COLO829 (cell line): ENCODE measurements at places on chromosomes 3 and 15.

DNA sequence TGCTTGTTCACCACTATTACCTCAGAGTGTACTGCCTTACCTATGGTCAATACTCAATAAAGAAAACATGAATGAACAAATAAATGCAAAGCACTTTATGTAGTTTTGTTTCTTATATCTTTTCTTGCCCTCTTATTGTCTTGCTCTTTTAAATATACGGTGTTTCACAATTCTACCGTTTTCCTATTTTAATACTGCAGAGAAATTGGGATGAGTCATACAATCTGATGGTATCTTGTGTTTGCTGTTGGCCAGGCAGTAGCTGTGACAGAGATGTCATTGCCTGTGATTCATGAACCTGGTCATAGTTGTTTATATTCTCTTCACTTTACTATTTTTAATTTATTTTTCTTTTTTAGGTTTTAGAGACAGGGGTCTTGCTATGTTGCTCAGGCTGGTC is 48.3 kb downstream of the SERP1 start:
- no peak for DNase-seq

DNA sequence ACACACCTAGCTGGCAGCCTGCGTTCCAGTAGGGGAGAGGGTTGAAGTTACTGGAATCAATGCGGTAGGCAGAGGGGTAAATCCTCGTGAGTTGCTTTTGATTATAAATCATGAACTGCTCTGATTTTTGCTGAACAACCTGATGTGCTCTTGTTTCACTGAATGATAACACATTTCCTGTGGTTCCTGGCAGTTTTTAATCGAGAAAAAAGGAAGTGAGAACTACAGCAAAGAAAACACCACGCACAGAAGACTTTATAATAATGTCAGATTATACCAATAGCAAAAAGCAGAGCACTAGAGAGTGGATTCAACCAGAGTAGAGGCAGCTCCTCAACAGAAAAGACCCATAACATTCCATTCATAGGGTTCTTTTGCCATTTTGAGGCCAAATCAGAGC is 200.8 kb upstream of the STRIT1 start:
- DNase-seq = no peak

GRCh38 chr3:95462161-95462560 is 1352.2 kb upstream of the EPHA6 start:
- no peak for DNase-seq

- no peak for DNase-seq
Observed at GRCh38 chr3:184333700-184334099, 3.7 kb upstream of the FAM131A start.

- no peak for DNase-seq
Observed at GRCh38 chr3:53836084-53836872, 9.9 kb downstream of the CHDH start.

DNA sequence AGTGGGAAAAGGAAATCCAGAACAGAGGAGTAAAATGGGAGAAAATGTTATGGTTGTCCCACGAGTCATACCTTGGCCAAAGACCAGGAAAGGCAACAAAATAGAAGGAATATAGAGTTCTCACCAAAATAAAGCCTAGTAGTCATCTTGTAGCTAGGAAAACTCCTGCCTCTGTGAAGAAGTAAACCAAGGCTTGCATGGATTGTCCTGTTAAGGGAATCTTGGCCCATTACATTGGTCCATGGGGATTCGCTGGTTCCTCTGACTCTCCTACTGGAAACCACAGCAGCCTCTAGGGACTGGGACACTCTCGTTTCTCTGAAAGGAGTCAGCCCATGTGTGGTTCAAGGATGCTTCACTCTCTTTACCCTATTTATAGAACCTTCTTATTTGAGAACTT is 62.9 kb upstream of the FNDC3B start:
- DNase-seq = no peak

DNA sequence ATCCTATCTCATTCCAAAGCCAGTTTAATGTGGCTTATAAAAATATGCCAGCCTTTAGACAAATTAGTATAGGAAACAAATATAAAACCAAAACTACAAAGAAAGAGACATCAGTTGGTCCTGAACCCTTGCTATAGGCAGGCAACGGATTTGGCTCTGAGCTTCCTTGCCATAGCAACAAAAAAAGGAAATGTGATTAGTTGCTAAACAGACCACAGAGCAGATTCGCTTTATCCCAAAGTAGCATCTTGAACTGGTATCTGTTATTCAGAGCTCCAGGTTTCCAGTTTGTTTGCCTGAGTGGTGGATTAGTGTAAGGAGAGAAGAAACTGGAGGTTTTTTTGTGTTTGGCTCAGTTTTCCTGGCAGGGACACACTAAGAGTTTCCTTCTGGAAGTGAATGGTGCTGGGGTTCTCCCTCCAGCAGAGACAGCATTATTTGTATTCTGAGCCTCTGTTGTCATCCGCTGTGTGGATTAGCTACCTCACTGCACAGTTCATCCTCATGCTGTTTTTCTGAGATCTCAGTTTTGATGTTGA is 44.1 kb downstream of the CHST2 start:
- no peak for DNase-seq

DNA sequence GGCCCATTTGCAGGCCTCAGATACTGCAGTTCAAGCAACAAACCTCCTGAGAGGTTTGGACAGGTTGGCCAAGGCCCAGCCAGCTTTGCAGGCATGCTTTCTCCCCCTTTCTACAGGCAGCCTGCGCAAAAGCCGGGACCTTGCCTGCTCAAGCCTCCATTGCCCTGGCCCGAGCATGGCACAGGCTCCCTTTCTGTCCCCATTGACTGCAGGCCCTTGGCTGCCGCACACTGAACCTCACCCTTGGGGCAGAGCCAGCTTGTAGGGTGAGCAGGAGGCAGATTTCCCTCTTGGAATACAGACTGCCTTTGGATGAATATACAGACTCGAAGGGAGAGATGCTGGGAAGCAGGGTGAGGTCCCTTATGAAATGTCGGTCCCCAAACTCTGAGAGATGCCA is 461.7 kb upstream of the PROK2 start:
- DNase-seq = no peak

- no peak for DNase-seq
Observed at GRCh38 chr15:69090197-69090948, 70.1 kb upstream of the GLCE start.

GRCh38 chr3:127139601-127140500 is 53.1 kb upstream of the PRR23E start:
- DNase-seq = no peak

DNA sequence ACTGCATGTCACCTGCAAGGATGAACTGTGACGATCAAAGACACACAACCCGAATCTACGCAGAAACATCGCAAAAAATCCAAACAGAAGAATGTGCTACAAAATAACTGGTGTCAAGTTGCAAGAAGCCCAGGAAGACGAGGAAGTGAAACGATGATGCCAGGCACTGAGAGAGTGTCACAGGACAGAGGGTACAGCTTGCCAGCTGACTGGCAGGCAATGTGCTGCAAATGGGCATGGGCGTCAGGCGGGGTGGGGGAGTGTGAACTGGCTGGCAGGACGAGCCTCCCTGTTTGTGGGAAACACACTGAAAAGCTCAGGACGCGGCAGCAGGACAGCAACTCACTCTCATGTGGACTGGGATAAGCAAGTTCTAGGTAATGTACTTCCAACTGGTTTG is 28.9 kb upstream of the OCA2 start:
- DNase-seq = no peak

DNA sequence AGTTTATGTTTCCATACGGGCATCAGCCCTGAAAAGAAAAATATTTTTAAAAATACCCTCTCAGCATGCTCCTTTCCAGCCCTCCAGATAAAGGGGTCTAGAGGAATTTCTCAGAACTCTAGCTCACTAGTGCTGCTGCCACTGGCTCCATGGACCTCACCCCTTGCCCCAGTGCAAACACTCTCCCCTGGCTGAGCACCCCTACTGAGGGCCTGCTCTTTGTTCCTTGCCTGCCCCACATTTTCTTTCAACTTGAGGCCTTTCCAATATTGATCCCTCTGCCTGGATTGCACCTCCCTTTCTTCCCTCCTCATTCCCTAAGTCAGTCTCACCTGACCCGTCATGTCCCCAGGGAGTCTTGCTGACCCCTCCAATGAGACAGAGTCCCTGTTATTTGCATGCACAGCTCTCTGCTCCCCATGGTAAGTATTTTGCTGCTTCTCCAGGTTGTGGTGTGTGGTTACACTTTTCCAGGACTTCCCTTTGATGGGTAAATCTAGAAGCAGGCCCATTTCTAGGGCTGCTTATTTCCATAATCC is 196.5 kb downstream of the EPHB1 start:
- DNase-seq = no peak

DNA sequence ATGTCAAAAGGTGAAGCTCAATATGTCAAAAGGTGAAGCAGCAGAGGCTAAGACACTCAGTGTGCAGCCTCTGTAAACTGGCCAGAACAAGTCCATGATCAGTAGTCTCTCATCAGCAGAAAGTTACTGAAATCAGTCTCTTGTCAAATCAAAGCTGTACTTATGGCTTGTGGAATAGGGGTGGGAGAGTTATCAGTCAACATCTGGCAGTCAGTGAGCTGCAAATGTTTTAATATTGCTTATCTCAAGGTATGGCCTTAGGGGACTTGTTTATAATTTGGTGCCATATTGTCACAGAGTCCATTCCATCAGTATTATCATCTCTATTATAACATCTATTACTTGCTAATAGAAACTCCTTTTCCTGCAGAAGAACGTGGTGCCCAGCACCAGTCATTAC is 14.9 kb upstream of the WDR49 start:
- no peak for DNase-seq

DNA sequence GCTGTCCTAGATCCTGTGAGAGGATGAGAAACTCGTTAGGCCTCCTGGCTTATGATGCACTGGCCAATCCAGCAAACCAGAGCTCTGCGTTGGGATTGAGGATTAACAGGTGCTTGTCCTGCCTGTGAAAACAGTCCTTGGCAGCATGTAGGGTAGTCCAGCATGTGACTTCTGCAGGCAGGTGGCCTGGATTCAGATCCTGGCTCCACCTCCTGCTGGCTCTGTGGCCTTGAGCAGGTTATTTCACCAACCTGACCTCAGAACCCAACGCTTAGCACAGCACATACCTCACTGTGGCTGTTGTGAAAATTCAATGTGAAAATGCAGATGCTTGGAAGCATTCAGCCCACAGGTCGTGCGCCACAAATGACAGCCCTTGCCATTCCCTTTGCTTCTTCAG is 33.6 kb downstream of the PLA2G4D start:
- DNase-seq = no peak

DNA sequence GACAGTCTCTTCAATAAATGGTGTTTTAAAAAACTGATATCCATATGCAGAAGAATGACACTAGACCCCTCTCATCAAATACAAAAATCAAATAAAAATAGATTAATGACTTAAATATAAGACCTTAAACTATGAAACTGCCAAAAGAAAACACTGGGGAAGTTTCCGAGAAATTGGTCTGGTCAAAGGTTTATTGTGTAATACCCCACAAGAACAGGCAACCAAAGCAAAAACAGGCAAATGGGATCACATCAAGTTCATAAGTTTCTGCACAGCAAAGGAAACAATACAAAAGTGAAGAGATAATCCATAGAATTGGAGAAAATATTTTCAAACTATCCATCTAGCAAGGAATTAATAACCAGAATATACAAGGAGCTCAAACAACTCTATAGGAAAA is 126.2 kb downstream of the GOLIM4 start:
- DNase-seq = no peak

DNA sequence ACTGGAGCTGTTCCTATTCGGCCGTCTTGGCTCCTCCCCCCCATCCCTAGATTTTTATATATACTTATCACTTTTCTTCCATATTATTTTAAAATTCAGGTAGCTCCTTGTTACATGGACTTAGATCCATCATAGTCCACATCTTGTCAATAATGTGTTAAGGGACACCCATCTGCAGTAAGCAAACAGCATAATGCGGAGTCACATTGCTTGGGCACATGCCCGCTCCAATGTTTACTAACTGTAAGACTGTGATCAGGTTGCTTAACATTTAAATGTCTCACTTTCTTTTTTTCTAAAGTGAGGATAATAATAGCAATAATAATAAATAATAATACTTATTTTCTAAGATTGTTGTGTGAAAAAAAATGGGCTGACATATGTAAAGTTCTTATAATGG is 303.2 kb upstream of the SOX14 start:
- DNase-seq = no peak
